ENCODE measurements at places on chromosomes 12 and 14.

DNA sequence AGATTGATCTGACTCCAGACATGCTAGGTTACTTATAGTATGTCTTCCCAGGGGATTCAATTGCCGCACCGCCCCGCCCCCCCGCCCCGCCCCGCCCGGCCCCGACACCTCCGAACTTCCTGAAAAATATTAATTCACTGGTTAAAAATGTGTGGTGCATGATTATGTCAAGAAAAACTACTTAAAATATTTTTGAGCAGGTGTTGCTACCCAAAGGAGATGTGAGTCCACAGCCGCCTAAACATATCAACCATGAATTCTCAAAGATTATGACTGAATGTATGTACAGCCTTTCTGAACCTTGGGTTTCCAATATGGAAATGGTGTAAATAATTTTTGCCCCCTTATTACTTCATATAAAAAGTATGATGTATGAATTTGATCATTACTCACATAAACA lies 2.7 kb upstream of the RIMKLB start:
- DNase-seq: no peak

GRCh38 chr14:23091294-23092225 lies 3.4 kb downstream of the ACIN1 start:
- no peak for DNase-seq

GRCh38 chr12:79614730-79615129 lies 76.0 kb downstream of the PAWR start:
- no peak for DNase-seq

DNA sequence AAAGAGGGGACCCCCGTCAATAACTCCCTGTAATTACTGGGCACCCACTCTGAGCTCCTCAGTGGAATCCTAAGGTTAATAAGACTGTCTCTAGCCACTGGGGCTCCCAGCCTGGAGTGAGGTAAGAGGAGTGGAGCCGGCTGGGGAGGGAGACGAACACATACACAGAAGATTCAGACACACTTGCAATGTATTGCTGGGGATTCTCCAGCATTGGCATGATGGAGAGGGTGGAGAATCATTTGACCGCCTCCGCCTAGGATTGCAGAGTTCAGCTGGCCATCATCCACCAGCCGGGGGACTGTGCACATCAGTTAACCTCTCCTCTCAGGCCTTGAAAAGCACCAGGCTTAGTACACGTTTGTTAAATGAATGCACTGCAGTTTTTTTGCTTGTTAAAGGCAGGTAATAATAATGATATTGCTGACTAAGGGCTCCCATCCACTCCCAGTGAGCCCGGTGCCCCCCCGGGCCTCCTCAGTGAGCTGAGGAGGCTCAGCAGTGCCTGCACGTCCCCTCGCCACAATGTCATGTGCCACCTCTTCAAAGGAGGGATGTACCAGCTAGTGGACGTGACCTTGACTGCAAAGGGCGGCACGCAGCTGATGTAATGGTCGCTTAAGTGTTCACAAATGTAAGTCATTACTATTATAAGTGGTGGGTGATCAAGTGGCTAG lies 20.3 kb upstream of the FAIM2 start:
- DNase-seq: peak; percentile 17

- DNase-seq: no peak
Measured at GRCh38 chr12:262113-262512, 523 bp downstream of the SLC6A13 start.

GRCh38 chr14:37864861-37865718 lies 269.7 kb downstream of the TTC6 start:
- peak; percentile 78 for DNase-seq

DNA sequence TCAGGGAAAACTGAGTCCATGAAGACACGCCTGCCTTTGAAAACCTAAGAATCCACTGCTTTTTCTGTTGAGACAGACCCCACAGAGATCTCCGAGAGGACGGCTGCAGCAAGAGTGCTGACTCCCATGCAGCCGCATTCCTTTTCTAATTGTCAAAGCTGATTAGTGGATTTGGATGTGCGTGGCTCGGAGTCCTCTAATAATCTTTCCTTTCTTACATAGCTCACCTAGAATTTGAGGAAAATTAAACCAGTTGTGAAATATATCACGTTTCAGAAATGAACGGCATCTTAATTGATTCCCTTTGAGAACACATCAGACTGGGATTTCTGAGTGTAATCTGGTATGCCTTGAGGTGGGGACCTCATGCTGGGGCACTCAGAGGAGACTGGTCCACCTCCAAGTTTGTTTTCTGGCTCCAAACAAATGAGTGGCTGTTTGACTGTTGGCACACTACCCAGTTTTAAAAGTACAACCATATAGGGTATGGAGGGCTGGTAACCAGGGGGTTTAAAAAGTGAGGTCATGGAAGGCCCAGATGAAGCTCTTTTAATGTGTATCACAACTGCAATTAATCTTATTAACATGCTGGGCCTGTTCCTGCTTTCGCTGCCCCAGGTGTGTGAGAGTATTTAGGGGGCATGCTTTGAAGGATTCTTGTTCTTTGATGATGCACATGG lies 63.3 kb downstream of the RASSF3 start:
- no peak for DNase-seq

DNA sequence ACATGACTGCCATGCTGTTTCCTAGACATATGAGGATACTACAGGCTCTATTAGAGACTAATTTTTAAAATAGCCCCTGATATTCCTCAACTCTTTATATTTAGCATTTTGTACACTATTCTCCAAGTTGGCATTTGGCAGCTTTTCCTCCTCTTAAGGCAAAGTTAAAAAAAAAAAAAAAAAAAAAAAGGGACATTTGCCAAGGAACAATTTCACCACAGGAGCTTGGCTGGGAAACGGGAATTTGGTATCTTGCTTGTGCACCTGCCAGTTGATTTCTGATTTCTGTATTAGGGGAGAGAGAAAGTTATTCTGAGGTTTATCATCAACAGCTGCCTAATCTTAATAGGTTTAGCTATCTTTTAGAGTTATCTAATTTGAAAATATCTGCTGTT lies 87.2 kb downstream of the CAND1 start:
- DNase-seq: no peak

- no peak for DNase-seq
Measured at GRCh38 chr14:59224341-59224740, 35.9 kb downstream of the DAAM1 start.

DNA sequence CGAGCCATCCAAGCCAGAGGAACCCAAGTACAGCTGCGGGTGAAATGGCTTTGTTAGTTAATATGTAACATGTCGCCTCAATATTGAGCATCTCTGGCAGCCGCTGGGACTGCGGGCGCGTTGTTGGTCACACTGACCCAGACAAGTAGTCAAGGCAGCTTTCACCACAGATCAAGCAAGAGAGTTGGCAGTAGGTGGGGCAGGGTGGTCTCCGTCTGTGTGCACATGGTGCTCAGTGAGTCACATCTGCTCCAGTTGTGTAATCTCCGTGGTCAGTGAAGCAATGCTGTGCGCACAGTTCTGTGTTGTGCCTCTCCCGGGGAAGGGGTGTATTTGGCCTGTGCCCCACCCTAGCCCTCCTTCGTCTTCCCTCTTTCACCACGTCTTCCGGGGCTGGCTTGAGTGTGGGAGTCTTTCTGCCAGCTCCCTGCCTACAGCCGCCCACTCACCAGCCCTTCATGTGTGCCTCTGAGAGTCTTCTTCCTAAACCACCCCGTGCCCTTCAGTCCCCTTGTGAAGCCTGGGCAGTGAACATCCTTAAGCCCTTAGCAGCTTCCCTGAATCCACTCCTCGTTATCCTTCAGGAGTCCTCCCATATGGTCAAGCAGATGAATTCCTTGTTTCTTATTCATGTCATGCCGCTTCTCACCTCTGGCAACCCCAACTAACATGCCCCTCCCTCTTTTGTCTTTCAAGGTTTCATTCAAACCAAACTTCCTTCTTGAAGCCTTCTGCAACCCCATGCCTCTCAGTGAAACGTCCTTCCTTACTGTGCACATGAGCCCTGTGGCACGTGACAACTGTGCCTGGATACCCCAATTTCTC lies 242.1 kb downstream of the CACNA1C start:
- DNase-seq: peak; percentile 89

DNA sequence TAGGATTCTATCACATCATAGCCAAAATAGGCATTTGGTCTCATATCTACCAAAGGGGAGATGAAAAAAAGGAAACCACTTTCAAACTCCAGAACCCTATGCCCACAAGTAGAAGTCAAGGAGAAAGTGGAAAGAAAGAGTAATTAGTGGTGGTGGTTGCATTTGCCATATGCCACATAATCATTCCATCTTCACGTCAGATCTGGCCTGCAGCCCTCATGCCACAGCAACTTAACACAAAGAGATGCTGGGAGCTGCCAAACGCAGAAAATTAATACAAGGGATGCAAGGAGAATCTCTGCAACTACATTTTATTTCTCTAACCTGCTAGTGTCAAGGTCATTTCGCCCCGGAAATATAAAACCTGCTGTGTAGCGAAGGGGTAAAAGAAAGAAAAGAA lies 148.6 kb upstream of the FOXN3 start:
- DNase-seq: no peak

DNA sequence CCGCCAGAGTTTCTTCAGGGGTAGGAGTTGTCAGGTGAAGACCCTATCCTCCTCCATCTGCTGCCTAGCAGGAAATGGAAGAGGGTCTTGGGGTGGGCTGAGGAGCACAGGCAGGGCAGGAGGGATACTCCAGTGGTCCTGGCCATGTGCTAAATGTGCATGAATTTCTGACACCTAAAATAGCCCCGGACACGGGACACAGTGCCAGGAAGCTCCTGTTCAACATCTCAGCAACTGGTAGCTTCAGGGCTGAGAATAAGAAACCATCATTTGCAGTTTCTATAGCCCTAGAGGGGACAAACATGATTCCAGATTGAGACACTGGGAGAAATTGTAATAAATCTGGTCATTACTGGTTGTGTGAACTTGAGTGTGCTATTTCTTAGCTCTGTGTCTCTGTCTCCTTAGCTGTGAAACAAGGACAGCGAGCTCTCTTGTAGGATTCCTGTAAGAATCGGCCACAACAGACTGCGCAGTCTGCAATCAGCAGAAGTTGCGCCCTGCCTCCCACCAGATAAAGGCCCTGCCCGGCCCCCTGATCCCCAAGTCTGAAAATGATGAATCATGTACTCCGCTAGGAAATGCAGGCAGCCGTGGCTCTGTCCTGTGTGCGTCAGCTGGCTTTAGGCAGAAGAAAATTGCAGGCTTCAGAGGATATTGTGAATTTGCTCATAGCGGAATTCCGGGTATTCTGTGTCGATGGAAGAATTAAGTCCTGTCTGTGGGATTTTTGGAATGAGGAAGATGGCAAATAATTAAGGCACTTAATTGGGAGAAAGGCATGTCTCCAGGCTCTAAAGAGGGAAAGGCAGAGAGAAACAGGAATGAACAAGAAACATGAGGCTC lies 35.2 kb upstream of the MEG3 start:
- DNase-seq: peak; percentile 48

- DNase-seq: no peak
Measured at GRCh38 chr14:24840204-24840893, 206.4 kb upstream of the GZMB start.

DNA sequence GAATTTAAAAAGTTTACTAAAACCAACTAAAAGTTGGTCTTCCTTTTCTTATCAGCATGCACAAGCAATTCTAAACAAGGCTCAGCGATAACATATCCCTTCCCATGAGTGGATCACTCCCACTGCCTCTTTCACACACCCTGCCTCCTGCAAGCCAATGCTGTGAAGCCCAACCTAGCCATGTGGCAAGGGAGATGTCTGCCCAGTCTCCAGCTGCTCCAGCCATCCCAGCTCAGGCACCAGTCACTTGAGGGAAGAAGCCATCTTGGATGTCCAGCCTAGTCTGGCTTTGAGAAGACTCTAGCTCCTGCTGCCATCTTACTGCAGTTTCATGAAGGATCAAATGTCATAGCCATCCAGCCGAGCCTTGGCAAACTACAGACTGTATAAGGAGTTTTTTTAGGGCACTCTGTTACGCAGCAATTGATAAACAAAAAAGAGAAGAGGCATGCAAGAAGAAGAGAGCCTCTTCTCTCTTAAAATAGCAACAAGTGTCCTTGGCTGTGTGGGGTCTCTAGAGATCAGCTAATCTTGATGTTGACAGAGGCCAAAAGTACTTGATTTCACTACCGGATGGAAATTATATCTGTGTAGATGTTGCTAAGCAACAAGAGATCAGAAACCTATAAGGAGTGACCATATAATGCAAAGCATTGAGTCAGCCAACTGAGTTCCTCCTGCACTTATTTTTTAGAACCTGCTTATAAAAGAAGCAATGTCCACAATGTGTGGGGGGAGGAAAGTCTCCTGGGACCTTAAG lies 108.9 kb downstream of the PTCSC3 start:
- DNase-seq: no peak

GRCh38 chr14:23344481-23344880 lies 8.2 kb downstream of the SLC22A17 start:
- DNase-seq: no peak

DNA sequence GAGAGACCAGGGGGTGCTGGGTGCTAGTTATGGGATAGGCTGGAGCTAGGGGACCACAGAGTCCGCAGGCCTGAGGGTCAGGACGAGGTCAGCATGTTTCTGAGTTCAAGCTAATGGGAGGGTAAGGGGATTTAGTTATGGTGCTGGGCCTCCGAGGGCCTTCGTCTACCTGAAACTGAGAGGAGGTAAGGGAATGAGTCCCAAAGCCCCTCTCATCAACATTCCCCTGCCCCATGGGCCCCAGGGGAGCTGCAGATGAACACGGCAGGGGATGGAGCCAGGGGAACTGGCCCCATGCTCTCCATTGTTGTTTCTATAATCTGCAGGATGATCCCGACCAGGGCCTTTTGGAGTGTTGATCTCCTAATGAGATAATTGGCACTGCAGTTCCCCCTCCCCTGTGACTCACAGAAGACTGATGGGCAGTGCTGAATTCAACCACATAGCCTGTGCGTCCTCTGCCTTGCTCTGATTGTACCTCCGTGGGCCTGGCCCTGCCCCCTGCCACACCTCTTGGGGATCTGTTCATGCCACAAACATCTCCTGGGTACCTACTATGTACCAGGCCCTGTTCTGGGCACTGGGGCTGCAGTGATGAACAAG lies 21.4 kb downstream of the FAIM2 start:
- no peak for DNase-seq

- DNase-seq: peak; percentile 56
Measured at GRCh38 chr14:56659964-56660551, 80.5 kb downstream of the TMEM260 start.

DNA sequence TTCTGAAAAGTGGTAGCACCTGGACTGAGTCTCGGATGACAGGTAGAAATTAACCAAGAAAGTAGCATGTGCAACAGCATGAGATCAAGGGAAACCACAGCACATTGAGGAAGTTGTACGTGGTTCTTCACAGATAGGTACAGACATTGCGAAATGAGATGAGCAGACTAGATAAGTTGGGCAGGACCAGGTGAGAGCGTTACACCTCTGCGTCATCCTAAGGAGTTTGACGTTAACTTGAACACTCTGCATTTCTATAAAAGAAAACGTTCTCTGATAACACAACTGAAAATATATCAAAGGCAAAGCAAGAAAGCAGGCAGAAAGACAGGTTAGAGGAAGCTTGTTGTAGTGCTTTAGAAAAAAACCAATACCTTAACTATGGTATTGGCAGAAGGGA lies 98.5 kb upstream of the RASSF8 start:
- no peak for DNase-seq
